ENCODE measurements at places on chromosomes 3 and 15. TPM values are rescaled to one million over a fixed set of nuclear protein-coding genes. Genes with fewer than 3 reads are reported as not detected.
A peak's percentile ranks its signal among the peaks of the same experiment; 100 is the strongest.

DNA sequence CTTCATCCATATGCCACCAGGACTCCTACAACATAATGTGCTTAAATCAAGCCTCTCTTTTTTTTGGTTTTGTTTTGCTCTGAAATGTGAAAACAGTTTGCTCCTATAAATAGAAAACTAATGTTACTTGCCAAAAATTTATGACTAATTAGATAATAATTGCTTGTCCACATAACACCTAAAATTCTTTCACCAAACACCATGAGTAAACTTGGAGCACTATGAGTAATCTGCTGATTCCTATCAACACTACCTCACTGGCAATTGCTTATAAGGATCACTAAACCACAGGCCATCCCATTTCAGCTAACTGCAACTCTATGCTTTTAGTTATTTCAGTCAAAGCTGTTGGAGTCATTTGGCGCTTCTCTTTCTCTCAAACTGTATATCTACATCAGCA lies 252.7 kb downstream of the EPHA3 start:
- DNase-seq: peak; percentile 50

DNA sequence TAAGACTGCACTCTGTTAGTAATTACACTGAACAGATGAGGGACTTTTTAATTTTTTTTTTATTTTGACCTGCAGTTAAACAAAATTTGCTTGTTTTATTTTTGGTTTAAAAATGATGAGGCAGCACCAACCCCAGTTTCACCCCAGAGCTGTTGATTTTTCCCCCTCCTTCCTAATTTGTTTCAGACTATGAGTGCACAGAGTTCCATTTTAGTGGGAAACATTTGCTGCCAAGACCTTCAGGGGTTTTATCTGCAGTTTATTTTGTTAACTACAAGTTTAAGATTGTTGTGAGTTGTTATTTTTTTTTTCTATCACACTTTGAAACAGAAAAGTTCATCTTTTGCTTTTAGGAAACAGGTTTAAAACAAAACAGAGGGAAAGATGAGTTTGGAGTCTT lies 455.9 kb upstream of the NR2F2 start:
- DNase-seq: no peak

DNA sequence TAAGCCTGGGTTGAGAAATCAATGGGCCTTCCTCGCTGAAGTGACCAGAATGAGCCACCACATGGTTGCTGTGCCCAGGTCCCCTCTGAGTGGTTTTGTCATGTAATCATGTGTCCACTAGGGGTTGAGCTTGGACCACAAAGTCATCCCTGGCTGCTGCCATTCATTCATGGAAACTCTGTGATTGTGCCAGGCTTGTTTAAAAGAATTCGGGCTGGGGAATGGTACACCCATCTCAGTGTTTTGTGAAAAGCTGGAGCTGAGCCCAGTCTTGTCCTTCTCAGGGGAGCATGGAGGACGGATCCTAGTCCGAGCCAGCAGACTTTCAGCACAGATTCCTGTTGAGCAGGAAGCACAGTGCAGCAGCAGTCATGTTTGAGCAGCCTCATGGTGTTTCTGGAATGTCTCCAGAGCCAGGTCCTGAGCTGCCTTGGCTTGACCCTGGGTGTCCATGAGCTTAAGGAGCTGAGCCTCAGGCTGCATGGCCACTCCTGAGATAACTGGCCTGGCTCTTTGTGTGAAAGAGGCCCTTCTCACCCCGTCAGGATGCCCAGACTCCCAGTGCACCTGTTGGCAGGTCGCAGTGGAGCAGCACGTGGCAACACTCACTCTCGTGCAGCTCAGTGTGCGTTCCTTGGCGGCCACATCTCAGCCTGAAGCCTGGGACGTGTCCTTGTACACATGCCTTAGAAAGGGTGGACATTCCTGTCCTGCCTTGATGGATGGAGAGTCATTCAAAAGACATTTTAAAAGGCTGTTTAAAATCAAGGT lies 260.3 kb upstream of the TPM1 start:
- DNase-seq: peak; percentile 92

DNA sequence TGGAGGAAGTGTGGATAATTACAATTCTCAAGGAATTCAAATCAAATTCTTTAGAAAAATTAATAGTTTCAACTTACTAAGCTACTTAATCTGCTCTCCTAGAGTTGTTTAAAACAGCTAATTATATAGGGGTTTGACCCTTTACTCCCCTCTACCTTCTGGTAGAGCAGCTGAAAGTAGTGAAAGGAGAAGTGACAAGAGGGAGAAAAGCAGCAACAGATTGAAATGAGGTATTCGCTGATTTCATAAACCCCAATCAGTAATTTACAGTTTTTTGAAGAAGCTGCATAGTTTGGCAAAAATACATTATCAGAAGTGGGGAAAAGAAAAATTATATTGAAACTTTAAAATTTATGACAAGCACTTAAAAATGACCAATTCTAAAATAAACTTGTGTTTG lies 52.8 kb downstream of the ZMAT3 start:
- DNase-seq: no peak

- DNase-seq: no peak
These were observed 162.3 kb upstream of the TMC3 start for GRCh38 chr15:81536356-81536755.

- DNase-seq: peak; percentile 22
These were observed 189.3 kb downstream of the NECTIN3 start for GRCh38 chr3:111260878-111261277.

DNA sequence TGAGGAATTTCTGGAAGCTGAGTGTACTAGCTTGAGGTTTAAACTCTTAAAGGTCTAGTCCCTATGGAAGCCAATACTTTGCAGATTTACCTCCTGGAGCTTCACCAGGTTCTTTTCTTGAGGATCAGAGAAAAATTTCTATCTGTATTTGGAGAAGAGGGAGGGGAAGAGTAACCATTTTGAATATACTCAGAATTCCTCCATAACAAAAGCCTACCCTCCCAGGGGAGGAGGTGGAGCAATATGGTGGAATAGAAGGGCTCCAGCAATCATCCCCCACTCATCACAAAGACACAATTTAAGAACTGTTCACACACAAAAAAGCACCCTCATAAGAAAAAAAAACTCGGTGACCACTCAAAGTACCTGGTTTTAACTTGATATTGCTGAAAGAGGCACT lies 36.0 kb upstream of the PEX5L start:
- no peak for DNase-seq

- DNase-seq: peak; percentile 55
These were observed 361.4 kb upstream of the TRIM42 start for GRCh38 chr3:140316466-140316865.

DNA sequence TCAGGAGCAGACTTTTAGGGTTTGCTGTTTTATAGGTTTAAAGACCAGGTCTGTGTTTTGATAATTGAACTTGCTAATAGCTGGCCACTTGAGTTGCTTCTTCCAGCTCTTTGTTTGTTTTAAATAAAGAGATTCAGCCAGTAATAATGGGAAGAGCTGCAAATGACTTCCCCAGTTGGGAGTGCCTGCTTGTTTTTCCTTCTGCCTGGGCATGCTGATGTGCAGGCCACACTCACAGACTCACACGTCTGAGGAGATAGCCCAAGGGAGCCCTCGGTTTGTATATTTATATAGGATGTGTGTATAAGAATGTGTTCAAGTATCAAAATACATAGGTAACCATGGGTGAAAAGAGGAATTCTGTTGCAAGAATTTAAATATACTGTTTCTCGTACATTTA lies 78.2 kb upstream of the BOC start:
- DNase-seq: no peak

DNA sequence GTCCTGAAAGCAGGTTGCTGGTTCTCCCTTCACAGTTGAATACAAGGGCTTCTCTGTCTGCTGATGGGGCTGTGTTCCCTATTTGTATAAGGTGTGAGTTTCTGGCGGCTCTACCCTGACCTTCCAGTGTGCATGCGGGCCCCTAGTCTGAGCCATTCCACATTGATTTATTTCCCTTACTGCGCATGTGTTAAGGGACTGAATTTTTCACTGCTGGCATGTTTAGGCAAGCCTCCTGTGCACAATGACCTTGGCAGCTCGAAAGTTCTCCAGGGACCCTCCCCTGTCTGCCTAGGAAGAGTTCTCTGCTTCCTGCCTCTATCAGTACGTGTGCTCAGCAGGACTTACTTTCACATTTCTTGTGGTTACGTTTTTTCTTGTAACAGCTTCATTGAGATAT lies 11.4 kb downstream of the TRAK1 start:
- no peak for DNase-seq

GRCh38 chr15:60017538-60018520 lies 13.7 kb downstream of the FOXB1 start:
- peak; percentile 19 for DNase-seq

DNA sequence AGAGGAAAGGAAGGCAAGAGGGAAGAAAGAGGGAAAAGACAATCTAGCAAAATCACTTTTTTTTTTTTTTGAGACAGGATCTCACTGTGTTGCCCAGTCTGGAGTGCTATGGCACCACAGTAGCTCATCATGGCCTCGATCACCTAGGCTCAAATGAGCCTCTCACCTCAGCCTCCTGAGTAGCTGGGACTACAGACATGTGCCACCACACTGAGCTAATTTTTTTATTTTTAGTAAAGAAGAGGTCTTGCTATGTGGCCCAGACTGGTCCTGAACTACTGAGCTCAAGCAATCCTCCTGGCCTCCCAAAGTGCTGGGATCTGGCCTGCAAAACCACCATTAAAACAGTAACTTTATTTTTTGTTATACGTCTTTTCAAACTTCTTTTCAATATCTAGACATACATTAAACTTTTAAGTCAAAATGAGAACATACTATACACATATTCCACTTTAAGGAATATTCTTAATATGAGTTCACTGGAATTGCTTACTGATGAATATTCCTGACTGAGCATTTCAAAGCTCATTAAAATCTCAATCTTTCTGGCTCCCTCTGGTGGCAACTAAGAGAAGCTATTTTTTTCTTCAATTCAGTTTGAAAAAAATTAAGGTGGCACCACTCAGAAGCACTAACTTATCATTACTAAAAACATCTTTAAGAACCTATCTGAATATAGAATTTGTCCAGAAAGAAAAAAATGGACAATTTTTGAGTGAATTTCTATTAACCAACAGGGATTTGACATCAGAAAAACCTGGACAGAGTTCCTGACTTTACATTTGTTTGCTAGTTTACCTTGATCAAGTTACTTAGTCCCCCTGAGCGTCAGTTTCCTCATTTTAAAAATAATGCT lies 40.9 kb downstream of the UACA start:
- peak; percentile 70 for DNase-seq

GRCh38 chr3:50078622-50079021 lies 10.1 kb upstream of the RBM5 start:
- DNase-seq: peak; percentile 19

DNA sequence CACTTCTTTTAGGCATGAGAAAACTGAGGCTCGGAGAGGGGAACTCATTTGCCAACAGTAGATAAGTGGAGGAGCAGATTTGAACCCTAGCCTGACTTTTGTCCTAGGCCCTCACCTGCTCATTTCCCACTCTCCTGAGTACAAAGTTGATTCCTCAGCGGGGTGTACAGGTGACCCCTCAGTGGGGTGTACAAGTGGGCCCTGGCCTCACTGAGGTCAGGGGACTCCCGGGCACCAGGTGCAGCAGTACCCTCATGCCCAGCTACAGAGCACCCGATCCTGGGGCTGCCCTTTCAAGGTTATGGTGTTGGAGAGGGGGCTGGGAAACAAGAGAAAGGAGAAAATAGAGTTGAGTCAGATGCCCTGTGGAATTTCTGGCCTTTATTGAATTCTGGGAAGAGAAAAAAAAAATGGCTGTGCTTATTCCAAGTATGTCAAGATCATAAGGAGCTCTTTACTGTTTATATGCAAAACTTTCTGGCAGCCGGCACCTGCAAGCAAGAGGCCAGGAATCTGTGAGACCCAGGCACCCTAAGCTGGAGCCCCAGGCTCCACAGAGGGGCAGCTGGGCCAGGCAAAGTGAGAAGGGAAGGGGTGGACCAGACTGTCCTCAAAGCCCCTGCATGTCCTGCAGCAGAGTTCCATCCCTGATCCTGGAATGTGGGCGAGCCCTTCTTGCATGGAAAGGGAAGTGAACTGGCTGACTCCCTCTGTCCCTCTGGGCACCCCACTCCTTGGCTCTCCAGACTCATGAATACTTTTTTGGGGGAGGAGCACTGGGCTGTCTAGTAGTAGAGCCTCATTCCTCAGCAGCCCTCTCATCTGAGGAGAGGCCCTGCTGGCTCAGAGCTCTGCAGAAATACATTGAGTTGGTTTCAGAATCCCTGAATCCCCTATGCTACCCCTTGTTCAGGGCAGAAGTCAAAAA lies 43.1 kb downstream of the AMOTL2 start:
- peak; percentile 80 for DNase-seq

GRCh38 chr3:188939814-188940572 lies 231.8 kb upstream of the TPRG1 start:
- DNase-seq: no peak

DNA sequence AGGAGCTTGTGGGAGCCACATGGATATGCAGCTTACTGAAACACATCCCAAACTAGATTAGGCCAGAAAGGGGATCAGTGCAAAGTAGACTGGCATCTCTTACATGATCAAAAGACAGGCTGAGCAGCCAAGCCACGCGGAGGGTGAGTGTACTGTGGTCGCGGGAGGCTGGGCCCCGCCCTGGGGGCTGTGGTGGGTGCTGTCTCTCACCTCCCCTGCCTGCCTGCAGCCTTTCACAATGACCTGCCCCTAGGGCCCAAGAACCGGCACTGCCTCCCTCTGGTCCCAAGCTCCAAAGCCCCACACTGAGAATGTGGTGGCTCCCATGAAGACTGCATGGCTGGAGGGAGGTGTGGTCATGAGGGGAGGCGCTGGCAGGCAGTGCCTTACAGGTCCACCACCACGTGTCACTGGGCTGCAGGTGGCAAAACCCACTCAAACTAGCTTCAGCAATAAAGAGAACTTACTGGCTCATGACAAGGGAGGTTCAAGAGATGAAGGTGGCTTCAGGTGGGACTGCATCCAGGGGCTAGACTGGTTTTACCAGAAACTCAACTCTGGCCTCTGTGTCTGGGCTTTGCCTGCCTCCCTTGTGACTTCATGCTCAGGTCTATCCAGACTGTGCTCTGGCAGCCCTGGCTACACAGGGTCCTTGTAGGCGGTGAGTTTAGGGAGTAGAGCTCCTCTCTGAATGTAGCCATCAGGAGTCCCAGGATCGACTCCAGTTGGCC lies 27.4 kb upstream of the PLXND1 start:
- DNase-seq: no peak

- DNase-seq: no peak
These were observed 296.1 kb downstream of the RPLP1 start for GRCh38 chr15:69748576-69749185.

- DNase-seq: no peak
These were observed 40.4 kb downstream of the CCR3 start for GRCh38 chr3:46282696-46283095.

DNA sequence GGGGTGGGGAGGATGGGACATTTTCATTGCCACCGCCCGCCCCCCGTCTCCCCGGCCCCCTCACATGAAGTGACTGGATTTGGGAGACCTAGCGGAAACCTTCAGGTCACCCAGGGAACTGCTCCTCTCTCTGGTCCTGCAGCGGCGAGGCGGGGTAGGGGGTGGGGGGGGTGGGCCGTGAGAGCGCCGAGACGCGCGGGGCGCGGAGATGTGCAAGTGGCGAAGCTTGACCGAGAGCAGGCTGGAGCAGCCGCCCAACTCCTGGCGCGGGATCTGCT lies 712 bp upstream of the MME start:
- no peak for DNase-seq

- DNase-seq: no peak
These were observed 40.5 kb upstream of the TEX264 start for GRCh38 chr3:51630513-51630912.

Gene EPB42
- total RNA-seq: not detected

Gene HEG1
- 97.1 TPM for total RNA-seq

Gene REC114
- total RNA-seq: not detected

Gene ZNF385D
- total RNA-seq: 1.0 TPM

Gene C3orf49
- not detected for total RNA-seq

Gene GRAMD1C
- total RNA-seq: 3.0 TPM

Gene ACOX2
- not detected for total RNA-seq

Gene ZMAT3
- total RNA-seq: 96.9 TPM

Gene PLSCR5
- not detected for total RNA-seq

Gene GOLGA6D
- total RNA-seq: not detected
